Activated CD4-positive, alpha-beta T cell treated with anti-CD3 and anti-CD28 coated beads for 36 hours (primary cell): ENCODE measurements at places on chromosomes 16 and 17. TPM values are rescaled to one million over a fixed set of nuclear protein-coding genes. Genes with fewer than 3 reads are reported as not detected.

- DNase-seq = peak; percentile 59
Observed at GRCh38 chr16:57358527-57359095, at the start of gene CCL22. TSS of gene CCL22 (plus strand) at chr16:57358783. CDS start at chr16:57358817, 34 bp downstream.

GRCh38 chr17:8924595-8924994 is 40.9 kb downstream of the PIK3R5 start:
- DNase-seq = no peak

DNA sequence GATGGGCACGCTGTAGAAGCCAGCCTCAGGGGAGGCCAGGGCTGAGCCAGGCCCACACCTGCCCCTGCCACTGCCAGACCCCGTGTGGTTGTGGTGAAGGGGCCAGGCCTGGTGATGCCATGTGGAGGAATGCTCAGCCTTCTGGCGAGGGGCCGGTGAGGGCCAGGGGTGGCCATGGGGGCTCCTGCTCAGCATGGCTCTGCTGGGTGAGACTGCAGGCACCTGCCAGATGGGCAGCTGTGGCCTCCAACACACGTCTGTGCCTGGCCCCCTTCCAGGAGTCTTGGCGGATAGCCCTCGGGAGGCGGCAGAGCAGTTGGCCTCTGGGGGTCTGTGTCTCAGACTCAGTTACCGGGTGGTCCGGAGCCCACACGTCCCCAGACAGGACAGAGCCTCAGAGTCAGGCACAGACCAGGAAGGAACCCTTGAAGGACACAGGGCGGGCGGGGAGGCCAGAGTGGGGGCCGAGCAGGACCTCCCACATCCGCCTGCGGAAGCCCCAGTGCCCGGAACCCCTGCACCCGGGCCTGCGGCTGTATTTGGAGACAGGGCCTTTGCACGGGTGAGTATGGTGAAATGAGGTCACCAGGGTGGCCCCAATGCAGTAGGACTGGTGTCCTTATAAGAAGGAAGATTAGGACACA is 22.5 kb upstream of the CHMP6 start:
- no peak for DNase-seq

DNA sequence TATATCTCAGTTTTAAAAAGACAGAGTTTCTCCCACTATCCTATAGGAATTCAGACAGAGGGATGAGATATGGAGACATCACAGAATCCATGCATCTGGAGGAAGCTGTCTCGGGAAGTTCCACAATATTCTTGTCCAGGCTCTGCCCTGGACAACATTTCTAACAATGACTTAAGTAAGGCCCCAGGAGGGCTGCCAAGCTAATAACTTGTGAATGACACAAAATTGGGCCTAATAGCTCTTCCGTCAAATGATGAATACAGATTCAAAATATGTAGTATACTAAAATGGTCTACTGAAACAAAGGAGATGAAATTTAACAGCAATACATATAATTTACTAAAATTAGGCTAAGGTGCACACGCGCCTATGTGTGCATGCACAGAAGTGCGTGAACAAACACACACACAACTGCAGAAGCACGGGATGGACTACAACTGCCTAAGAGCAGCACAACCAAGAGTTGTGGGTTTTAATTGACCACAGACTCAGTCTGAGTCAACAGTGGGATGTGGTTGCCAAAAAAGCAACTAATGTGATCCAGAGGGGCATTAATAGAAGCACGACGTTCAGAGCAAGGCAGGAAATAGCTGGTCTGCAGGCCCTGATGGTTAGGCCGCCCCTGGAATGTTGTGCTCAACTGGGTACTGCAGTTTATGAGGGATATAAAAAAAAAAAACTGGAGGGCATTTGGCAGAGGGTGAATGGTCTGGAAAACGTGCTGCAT is 26.3 kb upstream of the HS3ST2 start:
- no peak for DNase-seq

DNA sequence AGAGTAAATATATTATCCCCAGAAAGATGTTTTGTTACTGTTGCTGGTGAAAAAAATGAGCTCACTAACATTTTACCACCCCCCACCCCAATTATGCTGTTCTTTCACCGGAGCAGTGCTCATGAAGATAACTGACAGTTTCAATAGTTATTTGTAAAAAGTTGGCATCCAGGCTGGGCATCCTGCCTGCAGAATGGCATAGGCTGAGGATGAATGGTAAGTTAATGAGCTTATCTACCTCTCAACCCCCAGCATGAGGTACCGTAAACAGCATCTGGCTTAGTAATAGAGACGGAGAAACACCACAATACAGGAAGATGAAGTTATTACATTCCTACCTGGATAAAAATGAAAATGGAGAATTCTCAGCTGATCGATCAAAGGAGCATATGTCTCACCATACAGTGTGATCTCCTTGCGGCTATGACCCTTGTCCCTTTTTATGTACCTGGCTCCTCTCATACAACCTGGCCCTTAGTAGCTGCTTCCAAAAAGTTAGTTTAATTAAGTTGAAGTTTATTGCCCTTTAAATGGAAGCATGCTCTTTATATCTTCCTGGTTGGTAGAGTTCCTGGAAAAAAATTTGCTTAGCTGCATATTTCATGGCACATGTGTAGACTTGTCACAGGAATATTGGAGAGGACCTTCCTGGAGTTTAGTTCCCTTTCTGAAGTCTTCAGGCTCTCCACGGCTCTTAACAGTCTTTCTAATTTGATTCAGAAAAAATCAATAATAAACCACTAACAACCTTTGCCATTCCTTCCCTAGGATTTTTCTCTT is 61.2 kb upstream of the MPHOSPH6 start:
- no peak for DNase-seq

DNA sequence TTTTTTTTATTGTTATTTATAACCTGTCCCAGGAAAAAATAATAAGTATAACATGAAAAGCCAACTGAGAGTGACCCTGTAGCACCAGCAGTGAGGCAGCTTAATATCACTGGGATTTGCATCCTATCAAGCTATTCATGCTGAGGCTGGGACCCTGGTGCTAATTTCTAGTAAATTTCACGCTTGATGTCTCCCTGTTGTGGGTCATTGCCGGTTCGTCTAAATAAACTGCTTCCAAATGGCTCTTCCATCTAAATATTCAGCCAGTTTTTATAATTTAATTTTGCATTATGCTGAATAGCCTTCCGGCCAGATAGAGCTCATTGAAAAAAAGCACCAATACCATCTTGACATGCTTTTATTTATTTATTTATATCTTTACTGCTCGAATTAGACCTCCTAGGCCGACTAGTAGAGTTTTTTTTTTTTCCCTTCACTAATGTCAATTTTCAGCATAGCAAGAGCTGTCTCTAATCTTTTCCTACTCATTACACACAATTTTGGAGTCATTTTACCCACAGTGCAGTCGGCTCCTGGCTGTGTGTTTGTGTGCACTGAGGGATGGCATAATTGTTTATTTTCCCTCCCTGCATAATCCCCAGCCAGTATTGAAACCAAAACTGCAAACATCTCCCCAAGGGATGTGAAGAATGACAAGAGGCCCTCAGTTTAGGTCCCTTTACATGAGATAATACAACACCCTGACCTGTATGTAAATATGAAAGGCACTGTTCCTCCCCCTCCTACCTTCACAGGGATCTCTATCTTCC is 168.8 kb downstream of the AATF start:
- no peak for DNase-seq

- DNase-seq = no peak
Observed at GRCh38 chr16:9296271-9296590, 204.8 kb downstream of the HAPSTR1 start.

GRCh38 chr17:45346216-45347015 is 29.6 kb upstream of the MAP3K14 start:
- DNase-seq = no peak

DNA sequence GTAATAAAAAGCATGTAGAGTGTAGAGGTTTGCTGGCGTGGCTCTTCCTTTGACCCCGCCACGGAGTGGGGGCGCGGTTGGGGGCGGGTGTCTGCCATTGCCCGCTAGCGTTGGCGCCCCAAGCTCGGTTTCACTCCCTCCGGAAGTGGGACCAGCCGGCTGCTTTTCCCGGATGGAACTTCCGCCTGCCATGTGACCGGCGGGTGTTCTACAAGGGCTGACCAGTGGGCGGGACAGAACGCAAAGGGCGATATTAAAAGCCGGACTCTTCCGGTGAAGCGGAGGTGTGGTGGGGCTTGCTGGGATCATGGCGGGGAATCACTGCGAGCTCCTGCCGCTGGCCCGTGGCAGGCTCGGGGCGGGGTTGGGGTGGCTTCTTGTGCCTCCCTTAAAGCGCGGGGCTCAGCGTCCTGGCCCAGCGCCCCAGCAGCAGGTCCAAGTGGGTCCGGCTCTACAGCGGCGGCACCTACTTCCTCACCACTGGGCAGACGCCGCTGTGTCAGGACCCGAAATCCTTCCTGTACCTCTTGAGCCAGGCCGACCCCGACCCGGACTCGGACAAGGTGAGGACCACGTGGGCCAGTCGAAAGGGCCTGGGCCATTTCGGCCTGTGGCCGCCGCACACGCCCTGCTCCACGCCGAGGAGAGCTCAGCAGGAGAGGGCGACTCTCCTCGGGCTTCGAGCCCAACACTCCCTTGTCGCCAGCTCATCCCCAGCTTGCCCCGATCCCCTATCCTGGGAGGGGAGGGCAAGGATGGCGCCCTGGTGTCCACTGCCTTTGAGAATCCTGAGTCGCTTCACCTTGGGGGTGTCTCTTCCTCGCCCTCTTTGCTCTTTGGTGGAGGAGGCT is 65.6 kb downstream of the PDPK1 start:
- DNase-seq = peak; percentile 92

- peak; percentile 73 for DNase-seq
Observed at GRCh38 chr16:89565506-89566372, 5.3 kb downstream of the RPL13 start.

GRCh38 chr17:14332331-14332730 is 31.4 kb downstream of the HS3ST3B1 start:
- DNase-seq = no peak

DNA sequence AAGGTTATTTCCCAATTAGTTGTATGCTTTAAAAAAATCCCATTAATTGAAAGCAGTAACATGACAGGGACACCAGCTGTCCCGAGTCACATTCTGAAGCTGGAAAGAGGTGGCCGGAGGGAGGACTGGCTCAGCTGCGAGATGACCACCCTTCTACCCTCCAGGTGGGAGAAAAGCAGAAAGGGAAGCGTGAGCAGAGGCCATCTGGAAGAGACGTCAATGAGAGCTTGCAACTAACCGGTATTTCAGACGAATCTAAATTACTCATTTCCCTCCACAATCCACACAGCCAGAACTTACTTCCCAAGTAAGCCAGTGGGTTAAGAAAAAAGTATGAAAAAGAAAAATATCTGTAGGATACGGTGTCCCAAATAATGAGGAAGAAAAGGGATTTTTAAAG is 28.5 kb upstream of the SLC38A8 start:
- no peak for DNase-seq

GRCh38 chr16:59950431-59950830 is 1216.3 kb upstream of the GOT2 start:
- DNase-seq = no peak

- no peak for DNase-seq
Observed at GRCh38 chr16:87426423-87427215, 34.5 kb downstream of the MAP1LC3B start.

GRCh38 chr17:53273126-53273525 is 549.6 kb upstream of the KIF2B start:
- no peak for DNase-seq

GRCh38 chr17:81160306-81160705 is 5.0 kb upstream of the PVALEF start:
- DNase-seq = no peak

DNA sequence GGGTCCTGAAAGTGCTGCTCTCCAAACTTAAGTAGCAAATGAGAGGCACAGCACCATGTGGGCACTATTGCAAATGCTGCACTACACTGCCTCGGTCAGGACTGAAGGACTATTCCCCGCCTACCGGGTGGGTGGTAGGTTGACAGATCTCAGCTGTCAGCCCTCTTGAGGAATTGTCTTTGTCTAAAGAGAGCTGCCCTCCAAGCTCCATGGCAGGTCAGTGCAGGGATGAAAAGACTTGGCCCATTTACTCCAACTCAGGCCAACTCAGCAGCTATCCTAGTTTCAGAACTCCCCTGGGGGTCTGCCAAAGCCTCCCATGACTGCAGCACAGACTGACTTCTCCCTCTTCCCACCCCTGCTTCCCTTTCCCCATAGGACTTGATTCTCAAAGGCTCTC is 3.4 kb upstream of the PDZD9 start:
- no peak for DNase-seq

GRCh38 chr17:42573095-42573494 is 4.4 kb downstream of the PSMC3IP start:
- DNase-seq = no peak

DNA sequence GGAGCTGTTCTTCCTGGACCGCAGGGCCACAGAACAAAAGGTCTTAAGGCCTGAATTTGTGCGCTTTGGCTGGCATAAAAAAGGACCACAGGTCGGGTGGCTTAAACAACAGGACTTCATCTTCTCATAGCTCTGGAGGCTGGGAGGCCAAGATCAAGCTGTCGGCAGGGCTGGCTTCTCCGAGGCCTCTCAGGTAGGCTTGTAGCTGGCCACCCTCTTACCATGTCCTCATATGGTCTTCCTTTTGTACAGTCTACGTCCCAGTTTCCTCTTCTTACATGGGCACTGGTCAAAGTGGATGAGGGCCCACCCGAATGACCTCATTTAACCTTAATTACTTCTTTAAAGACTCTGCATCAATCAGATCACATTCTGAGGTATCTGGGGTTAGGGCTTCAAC is 257.6 kb downstream of the CBLN1 start:
- DNase-seq = no peak

GRCh38 chr16:23254338-23254737 is 47.8 kb upstream of the SCNN1B start:
- DNase-seq = peak; percentile 24

- no peak for DNase-seq
Observed at GRCh38 chr17:81706757-81707624, 3.8 kb downstream of the MRPL12 start.

- DNase-seq = no peak
Observed at GRCh38 chr16:78524066-78524595, 424.7 kb downstream of the WWOX start.

DNA sequence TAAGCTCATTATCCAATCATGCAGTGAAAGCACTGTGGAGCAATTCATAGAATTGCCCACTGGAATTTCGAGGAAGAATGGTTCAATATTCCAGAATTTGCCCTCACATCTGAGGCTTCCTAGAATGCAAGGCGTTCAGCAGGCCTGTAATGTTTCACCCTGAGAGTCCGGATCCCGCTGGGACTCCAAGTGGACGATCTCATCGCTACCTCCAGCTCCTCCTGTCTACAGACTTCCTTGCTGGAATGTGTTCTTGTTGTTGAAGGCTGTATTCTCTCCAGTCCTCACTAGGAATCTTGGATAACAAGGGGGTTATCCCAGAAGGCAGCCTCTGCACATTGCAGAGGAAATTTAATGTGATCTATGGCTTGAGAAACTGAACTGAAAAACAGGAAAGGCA is 7.8 kb downstream of the SLC47A1 start:
- DNase-seq = no peak

GRCh38 chr17:7308625-7309433 is 1.4 kb downstream of the EIF5A start:
- peak; percentile 87 for DNase-seq

- no peak for DNase-seq
Observed at GRCh38 chr16:2159175-2159838, 3.7 kb downstream of the TRAF7 start.

PRKCB gene
- total RNA-seq = 83.8 TPM

CRHR1 gene
- not detected for total RNA-seq

SPNS2 gene
- total RNA-seq = 0.37 TPM

ALOXE3 gene
- total RNA-seq = 0.28 TPM

SNAI3 gene
- total RNA-seq = 3.6 TPM

C17orf78 gene
- total RNA-seq = not detected
